ENCODE measurements at places on chromosomes 3 and 15. TPM values are rescaled to one million over a fixed set of nuclear protein-coding genes. Genes with fewer than 3 reads are reported as not detected.

- no peak for DNase-seq
Observed at GRCh38 chr3:71689291-71689690, 35.9 kb downstream of the EIF4E3 start.

DNA sequence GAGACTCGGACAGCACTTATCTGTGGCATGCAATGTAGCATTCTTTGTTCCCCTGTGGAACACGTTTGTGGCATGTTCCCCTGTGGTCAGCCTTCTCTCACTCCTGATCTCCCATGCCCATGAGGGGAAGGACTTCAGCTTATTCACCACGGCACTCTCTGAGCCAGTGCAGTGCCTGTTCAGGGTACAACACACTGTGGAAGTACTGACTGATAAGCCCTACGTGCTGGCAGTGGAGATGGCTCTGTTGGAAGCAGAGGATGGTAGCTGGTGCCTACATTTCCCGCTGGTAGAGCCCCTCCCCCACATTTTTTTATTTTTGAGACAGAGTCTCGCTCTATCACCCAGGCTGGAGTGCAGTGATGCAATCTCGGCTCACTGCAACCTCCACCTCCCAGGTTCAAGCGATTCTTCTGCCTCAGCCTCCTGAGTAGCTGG is 43.5 kb upstream of the ETV5 start:
- no peak for DNase-seq

GRCh38 chr3:38725726-38726419 is 76.4 kb upstream of the SCN5A start:
- DNase-seq, result no peak

Gene FAM3D
- not detected for total RNA-seq

Gene MNS1
- 2.1 TPM for total RNA-seq

- no peak for DNase-seq
Observed at GRCh38 chr15:76903251-76903681, 1.9 kb downstream of the SCAPER start.

DNA sequence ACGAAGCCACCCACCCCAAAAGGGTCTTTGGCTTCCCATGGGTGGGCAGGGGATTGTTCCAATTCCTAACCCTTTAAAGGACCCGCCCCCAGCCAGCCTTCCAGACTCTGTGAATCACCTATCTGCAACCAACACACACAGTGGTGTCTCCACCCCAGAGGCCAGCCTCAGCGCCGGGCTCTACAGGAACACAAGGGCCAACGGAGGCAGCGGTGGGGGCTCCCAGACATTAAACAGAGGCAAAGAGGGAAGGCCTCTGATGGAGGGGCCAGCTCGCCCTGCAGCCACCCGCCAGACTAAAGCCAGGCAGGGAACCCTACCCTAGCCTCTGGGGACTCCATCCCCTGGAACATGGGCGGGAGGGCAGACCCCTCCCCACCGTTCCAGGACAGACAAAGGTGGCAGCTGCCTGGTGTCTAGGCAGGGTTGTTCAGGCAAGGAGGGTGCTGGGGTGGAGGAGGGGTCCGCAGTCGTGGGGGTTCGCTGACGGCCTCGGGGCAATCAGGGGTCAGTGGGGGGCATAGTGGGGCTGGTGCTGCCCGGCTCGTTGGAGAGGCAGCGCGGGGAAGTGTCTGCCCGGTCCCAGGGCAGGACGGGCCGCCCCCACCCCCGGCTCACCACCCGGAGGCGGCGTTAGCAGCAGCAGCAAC is 448 bp downstream of the SHISA5 start:
- peak; percentile 91 for DNase-seq

Gene DLEC1
- total RNA-seq, result 0.69 TPM

GRCh38 chr3:175287361-175287963 is 428.3 kb downstream of the NAALADL2 start:
- DNase-seq, result no peak

Gene DNAJA4
- 20.2 TPM for total RNA-seq

Gene ZDHHC23
- 12.7 TPM for total RNA-seq

Gene P2RY14
- total RNA-seq, result 2.8 TPM

DNA sequence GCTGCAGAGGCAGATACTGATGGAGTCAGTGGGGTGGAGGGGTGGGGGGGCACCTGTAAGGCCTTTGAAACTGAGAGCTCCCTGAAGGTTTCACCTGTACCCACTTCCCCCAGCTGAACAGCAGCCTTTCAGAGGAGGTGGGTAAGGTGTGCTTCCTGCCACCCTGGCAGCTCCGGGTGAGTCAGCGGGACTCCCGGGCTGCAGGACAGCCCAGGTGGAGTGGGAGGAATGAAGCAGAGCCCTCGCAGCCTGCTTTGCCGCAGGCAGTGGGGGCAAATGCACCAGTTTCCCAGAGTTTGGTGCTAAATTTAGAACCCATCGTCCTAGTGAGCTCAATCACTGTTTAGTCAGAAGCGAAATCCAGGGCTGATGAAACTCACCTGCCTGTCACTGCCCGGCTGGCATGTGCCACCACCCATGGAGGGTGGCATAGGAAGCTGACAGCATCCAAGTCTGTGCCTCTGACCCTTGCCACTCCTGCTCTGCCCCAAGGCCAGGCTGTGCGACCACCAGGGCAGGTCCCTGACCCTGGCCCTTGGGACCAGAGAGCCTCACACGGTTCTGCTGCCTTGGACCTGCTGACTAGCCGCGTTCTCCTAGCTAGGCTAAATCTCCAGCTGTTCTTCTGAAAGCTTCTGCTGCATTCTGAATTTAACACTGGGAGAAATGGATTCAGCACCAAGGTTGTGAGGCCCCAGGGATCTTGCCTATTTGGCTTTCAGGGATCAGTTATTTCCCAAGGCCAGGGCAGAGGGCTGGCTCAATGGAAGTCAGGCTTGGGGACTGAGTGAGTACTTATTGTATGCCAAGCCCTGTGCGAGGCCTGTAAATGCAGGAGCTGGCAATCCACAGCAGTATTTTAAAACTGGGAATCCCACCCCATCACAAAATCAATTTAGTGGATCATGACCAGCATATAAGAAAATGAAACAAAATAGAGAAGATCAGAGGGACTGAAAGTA is 67.3 kb upstream of the RASGRF1 start:
- no peak for DNase-seq

GRCh38 chr3:31455524-31455923 is 77.2 kb upstream of the STT3B start:
- no peak for DNase-seq

Gene PLOD2
- 109 TPM for total RNA-seq

Gene PRR20G
- not detected for total RNA-seq

DNA sequence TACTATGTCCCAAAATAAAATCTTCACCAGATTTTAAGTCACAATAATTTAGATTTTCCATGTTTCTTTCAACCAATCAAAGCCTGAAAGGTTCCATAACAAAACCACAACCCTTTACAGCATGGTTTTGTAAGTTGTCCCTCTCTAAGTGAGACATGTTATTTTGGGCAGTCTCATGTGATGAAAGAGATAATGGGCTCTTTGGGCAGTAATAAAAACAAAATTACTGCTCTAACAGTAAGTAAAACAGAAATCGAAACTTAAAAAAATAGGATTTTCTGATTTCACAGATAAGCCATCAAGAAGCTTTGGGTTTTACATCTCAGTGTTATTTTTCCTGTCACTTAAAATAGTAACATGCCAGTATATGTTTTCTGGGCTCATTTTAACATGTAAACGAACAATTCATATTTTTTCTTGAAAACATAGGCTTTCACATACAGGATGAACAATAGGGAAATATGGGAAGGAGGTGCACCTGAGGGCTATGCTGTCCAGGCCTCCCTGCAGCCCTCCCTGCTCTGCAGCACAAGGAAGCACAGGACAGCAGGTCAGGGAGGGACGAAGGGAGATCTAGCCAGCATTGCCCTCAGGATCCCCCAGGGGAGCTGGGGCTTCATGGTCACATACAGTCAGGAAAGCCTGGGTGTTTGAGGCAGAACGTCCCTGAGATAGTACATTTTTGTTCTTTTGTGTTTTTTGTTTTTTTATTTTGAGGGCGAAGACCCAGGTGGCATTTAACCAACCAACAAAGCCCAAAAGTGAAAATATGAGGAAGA is 157.4 kb downstream of the SHOX2 start:
- no peak for DNase-seq

- DNase-seq, result no peak
Observed at GRCh38 chr3:32104492-32104891, 1.9 kb upstream of the GPD1L start.

DNA sequence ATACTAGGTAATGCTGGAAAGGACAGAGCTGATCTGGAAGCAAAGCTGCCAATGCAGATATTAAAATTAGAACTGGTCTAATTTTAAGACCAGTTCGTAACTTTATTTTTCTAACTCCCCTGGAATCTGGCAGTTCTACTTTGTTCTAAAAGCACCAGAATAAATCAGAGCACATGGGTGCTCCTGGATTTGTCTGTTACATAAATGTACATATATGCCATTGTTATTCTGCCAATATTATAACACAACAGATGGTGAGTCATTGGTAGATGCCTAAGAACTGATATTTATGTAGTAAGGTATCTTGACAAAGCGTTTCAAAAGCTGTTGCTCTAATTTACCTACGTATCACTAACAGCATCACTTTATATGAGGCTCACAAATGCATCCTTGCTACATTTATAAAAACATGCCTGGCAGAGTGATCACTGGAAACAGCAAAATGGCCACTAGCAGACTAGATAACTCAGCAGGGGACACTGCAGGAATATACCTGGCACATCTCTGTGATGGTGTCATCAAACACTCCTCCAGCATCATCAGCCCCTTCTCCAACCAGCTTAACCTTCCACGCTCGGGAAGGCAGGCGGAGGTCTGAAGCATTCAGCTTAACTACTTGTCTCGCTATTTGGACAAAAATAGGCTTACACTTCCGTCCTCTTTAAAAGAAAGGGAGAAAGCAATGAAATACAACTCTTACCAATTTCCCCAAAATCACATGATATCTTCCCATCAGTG is 26.2 kb downstream of the FBXL22 start:
- DNase-seq, result no peak

Gene RETNLB
- not detected for total RNA-seq
